ENCODE measurements at places on chromosomes 5 and 9.

DNA sequence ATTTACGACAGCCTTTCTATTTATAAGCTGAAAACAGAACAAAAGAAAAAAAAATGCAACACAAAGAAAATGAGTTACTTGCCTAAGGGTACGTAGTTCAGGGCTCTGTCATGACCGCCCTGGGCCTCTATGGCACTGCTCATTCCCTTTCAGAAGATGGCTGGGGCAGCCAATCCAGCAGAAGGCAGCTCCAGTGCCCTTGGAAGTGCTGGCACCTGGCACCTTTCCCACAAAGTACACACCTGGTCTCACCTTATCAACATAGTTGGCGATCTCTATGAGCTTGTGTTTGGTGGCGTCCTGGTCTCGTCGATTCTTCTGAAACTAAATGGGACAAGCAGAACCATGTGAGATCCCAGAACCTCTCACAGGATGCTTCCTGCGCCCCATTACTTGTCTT is 53.2 kb downstream of the NIPAL4 start:
- DNase-seq: no peak

DNA sequence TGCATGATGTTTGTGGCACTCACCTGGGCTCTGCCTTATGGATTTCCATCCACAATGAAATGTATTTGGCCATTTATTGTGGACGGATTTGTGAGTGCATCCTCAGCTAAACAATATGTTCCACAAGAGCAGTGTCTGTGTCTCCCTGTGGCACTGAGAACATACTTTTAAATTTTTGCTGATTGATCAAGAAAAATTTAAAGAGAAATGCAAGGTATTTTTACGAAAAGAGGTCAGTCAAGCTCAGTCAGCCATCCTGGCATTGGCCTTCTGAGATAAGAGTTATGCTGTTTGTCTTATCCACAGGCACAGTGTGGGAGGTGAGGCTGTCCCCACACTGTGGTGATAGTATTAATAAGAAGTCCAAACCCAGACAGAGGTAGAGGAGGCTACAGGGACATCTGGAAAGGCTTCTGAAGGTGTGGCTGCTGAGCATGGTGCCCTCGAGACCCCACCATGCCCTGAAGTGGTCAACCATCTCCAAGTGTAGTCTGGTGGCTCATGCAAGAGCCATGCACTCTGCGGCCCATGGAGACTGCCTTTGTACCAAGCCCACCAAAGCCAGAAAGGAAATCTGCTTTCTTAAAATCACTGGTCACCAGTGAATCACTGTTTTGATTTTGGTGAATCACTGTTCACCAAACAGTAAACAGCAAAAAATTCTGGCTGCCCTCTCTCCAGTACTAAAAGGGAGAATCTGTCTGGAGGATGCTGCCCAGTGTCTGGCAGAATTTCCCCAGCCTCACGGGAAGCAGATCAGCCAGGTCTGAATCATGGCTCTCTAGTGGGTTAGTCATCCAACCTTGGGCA is 28.8 kb downstream of the SPOCK1 start:
- DNase-seq: peak; percentile 93

DNA sequence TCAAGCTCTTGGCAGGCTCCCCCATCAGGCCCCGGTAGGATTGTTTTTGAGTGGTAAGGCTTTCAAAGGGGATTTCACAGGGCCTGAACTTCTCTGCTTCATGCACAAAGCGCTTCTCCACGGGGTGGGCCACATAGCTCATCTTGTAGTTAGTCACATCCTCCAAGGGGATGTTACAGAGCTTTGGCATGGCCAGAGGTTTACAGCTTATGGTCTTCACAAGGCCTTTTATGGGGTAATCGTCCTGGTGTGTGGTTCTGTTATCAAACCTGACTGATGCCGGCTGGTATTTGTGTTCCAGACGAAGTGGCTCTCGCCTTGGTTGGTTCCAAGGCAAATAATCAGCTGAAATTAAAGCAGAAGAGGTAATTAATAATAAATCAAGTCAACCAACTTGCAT is 104.3 kb downstream of the SAXO1 start:
- no peak for DNase-seq

DNA sequence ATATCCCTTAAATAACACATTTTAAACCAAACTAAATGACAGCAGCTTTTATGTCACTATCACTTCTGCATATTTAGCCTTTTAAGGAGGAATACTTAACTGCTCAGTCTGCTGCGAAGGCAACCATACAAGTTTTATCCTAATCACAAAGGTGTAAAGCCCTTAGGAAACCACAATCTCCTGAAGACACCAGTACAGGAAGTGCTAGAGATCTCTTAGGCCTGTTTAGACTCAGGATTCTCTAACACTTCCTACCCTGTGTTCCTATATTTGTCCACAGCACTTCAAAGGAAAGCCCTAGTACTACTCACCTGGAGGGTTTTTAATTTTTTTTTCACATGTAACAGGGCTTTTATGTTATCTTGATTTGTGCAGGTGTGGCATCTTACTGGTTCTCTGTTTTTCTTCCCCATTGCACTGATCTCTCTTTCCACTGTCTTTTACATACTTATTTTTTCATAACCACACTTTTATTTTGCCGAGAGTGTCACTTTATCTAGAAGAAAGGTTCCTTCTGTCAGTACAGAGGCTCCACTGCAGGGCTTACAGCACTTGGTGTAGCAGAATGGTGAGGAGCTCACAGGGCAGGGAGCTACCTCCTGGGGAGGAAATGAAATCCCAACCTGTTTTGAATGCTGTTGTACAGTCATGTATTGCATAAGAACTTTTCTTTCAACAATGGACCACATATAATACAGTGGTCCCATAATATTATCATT is 1060.6 kb upstream of the ACO1 start:
- no peak for DNase-seq

DNA sequence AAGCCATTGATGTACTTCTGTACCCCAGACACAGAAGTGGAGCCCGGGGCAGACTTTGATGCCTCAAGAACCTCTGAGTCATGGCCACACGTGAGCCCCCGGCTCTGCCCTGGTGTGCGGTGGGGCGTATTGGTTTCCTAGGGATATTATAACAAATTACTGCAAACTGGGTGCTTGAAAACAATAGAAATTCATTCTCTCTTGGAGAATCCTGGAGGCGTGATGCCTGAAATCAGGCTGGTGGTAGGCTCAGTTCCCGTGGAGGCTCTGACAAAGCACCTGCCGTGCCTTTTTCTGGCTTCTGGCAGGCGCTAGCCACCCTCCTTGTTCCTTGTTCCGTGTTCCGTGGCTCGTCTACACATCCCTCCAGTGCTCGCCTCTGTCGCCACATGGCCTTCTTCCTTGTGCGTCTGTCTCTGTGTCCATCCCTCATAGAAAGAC is 24.2 kb downstream of the NEK6 start:
- no peak for DNase-seq

DNA sequence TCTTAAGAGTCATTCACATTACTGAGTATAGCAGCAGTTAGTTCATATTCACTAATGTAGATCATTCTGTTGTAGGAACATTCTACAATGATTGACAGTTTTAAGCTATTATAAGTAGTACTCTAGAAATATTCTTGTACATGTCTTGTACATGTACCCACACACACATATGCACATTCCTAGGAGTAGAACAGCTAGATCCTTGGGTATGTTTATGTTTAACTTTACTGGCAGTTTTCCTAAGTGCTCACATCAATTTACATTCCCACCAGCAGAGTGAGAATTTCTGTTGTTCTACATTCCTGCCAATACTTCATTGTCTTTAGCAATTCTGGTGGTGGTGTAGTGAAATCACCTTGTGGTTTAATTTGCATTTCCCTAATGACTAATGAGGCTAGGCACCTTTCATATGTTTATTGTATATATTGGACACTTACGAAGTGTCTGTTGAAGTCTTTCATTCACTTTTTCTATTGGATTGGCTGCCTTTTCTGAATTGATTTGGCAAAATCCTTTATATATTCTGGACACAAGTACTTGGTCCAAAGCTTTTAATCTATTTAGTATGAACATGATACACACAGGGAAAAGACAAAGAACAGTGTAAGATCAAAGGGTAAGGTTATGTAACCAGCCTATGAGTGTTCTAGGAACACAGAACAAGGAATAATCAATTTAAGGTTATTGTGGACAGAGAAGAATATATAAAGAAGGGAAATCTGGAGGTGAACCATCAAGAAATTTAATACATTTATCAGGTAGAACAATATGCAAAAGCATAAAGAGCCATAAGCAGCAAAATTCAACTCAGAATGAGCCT is 95.6 kb downstream of the MLLT3 start:
- no peak for DNase-seq

GRCh38 chr9:71911908-71912335 is 483 bp downstream of the C9orf85 start:
- no peak for DNase-seq

GRCh38 chr5:119321569-119322311 is 34.1 kb upstream of the TNFAIP8 start:
- DNase-seq: no peak

DNA sequence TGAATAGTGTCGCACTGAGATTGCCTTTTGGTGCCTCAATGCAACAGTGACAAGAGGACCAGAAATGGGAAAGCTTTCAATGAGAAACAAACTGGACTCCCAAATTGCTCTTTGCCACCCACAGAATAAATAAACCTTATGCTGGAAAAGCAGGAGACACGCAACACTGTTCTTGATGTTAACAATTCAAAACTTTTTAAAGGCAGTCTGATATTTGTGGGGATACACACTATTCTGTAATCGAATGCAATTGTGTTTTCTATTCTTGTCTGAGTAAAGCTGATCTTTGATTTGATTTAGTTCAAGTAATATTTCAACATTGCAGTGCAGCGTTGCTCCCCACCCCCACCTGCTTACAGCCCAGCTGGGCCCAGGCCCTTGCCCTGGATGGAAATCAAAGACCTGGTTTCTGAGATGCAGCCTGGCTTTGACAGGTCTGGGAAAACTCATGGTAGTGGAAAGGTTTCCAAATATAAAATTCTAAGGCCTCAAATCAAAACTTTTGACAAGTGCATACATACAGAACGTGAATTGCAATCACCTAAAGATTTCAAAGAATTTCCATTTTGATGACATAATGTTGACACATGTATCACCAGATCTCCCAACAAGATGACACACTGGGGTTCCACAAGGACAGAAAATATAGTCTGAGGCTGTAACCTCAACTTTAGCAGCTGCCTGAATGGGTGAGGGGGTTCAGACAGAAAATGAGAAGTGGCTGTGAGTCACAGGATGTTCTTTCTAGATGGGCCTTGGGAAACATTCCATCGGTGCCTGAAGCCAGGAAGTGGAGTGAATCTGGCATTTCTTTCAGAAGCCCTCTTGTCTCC is 55.1 kb downstream of the ABCA1 start:
- peak; percentile 49 for DNase-seq

DNA sequence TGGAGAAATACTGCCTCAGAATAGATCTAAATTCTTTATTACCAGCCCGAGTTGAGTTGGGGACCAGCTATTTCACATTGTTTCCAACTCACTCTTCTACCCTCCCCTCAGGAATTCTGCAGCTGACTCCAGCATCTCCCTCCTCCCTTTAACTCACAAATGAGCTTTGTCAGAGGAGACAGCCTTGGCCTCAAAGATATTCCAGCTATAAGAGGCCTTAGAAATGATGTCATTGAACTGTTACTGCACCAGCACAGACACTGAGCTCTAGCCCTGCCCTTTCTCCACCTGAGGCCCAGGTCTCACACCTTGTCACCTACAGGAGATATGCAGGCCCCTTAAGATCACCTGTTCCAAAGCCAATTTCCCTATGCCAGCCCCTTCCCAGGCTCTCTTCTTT is 78.4 kb upstream of the ATP10B start:
- no peak for DNase-seq

DNA sequence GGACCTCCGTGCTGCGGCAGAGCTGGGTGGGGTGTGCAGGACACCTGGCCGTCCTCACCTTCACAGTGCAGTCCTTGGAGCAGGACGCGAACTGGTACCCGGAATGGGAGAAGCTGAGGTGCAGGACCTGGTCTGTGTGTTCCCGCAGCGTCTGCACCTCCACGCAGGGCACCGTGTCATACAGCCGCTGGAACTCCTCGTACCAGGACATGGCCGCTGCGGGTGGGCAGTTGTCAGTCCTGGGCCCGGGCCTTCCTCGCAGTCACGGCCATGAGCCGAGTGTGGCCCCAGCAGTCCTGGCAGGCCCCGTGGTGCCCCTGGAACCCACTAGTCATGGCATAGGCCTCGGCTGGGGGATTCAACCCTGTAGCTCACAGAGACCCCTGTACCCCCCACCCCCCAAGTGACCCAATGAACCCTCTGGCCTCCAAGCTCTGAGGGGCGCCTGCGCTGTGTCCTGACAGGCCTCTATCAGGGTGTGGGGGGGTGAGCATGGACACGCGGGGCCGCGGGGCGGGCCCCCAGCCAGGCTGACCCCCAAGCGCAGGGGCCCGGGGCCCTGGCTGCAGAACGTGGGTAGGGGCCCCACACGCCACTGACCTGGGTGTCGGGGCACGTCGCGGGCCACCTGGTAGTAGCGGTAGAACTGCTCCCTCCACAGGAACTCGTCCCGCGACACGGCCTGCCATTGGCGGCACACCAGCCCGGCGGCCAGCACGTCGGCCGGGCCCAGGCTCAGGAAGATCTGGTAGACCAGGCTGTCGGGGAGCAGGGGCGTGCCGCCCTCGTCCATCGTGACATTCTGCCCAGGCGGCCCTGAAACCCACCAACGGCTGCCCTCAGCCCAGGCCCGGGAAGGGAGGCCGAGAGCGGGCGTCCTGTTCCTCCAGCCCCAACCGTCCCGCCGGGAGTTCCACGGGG is 987 bp downstream of the FBXW5 start:
- no peak for DNase-seq

DNA sequence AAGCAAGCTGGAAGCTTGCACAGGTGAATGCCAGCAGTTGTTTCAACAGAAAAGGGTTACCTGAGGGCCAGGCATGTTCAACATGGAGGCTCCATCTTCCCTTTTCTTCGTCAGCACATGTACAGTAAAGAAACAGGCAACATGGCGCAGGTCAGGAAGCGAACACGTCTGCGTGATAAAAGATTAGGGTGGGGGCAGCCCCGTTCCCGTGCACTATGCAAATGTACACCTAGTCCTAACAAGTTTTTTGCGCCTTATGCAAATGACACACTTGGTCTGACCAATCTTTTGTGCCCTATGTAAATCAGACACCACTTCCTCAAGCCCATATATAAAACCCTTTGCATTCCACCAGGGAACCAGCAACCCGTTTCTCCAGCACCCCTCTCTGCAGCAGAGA is 452.1 kb upstream of the PTPRD start:
- DNase-seq: no peak

DNA sequence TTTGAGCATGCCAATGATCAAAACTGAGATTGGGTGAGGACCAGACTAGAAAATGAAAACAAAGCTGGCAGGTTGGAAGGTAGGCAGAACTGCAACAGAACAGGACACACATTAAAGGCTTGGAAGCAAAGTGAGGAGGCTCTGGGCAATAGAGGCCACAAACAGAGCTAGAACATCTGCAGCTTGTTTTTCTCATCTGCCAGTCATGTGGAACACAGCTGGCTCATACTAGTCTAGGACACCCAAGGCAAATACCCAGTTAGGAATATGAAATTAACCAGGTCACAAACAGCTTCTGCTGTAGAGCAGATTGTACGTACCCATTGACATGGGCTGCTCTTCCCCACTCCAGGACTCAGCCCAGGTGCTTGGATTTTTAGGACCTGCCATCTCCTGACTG is 61.7 kb downstream of the SPEF2 start:
- no peak for DNase-seq

Measured in AG09309 (cell line).